ENCODE measurements at places on chromosomes 12 and 14. TPM values are rescaled to one million over a fixed set of nuclear protein-coding genes. Genes with fewer than 3 reads are reported as not detected.

The SSTR1 gene
- polyA plus RNA-seq: 55.9 TPM

The ACRBP gene
- polyA plus RNA-seq: 0.17 TPM

The SLC5A8 gene
- polyA plus RNA-seq: not detected

The OVCH1 gene
- 0.06 TPM for polyA plus RNA-seq

The SLC8A3 gene
- 0.07 TPM for polyA plus RNA-seq

The CLMN gene
- 0.27 TPM for polyA plus RNA-seq

DNA sequence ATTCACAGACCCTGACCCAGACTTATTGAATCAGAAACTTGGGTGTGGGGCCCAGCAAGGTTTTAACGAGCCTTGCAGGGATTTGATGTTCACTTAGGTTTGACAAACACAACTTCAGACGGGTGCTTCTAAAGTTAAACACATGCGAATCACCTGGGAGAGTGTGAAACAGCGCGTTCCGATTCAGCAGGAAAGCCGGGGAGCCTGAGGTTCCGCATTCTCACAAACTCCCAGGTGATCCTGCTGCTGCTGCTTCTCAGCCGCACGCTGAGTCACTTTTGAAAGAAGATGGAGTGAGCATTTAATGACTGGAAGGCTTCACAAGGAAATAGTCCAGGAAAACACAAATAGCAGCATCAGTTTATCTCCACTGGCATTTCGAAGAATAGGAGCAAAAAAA lies 44.2 kb upstream of the DDX11 start:
- DNase-seq: no peak

DNA sequence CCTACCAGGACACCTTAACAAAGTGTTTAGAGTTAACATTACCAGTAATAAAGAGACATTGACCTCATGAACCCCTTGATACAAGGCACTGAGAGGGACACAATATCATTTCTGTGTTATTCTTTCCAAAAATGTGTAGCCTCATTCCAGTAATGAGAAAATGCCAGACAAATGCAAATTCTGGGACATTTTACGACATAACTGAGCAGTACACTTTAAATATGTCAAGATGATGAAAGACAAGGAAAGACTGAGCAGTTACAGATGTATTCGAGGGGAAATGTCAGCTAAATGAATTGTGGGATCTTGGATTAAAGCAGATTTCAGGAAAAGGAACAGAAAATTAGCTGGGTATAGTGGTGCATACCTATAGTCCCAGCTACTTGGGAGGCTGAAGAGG lies 255.6 kb downstream of the ERC1 start:
- DNase-seq: peak; percentile 17

DNA sequence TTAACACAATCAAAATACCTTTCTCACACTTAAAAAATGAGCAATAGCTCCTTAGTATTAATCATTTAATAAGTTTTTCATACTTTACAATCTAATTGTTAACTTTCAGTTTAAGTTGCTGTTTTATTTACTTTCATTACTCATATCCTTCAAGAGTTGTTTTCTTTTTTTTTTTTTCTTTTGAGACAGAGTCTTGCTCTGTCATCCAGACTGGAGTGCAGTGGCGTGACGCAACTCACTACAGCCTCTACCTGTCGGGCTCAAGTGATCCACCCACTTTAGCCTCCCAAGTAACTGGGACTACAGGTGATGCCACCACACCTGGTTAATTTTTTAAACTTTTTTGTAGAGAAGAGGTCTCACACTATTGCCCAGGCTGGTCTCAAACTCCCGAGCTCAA lies 16.1 kb downstream of the ZBTB1 start:
- no peak for DNase-seq

DNA sequence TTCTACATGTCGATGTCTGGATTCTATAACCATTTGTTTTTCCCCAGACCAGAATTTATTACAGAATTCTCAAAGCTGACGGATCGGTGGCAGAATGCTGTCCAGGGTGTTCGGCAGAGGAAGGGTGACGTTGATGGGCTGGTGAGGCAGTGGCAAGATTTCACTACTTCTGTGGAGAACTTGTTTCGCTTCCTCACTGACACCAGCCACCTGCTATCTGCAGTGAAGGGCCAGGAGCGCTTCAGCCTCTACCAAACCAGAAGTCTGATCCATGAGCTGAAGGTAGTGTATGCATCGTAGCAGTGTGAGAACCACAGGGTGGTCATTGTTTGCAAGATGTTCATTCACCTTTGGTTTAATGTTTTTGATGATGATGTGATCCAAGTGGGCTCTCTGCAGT lies 124.0 kb downstream of the ESR2 start:
- DNase-seq: no peak

GRCh38 chr12:123049398-123050240 lies 69.1 kb downstream of the ARL6IP4 start:
- DNase-seq: no peak

- no peak for DNase-seq
Measured at GRCh38 chr12:69468237-69469026, 1.8 kb upstream of the FRS2 start.

- no peak for DNase-seq
Measured at GRCh38 chr12:53808023-53808705, 56.4 kb upstream of the CISTR start.

GRCh38 chr12:20917819-20918218 lies 107.3 kb downstream of the SLCO1B3 start:
- no peak for DNase-seq

DNA sequence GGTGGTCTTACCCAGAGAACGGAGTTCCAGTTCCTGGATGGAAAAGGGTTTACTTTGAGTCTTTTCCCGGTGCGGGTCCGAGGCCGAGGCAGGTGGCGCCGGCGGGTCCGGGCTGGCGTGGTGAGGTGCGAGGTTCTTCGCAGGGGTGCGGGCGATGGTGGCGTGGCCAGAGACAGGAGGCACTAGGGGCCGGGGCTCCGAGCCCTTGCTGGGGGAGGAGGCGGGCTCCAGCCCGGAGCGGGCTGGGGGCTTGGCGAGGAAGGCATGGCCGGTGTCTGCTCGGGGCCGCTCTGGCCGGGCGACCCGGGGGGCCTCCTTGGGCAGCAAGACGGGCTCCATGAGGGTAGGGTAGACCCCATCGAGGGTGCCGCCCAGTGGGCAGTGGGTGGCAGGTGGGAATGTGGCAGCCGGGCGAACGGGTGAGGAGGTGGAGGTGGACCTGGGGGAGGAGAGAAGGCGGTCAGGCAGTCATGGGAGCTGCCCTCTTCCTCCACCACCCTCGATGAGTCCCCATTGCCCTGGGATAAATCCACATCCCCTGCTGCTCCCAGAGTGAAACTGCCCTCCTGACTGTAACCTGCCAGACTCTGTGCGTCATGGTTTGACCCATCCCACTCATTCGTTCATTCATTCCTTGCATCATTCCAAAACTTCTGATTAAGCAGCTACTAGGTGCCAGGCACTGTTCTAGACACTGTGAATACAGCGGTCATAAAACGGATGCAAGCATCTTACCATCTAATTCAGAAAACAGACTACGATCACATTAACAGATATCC lies 42.0 kb downstream of the RFLNA start:
- no peak for DNase-seq

DNA sequence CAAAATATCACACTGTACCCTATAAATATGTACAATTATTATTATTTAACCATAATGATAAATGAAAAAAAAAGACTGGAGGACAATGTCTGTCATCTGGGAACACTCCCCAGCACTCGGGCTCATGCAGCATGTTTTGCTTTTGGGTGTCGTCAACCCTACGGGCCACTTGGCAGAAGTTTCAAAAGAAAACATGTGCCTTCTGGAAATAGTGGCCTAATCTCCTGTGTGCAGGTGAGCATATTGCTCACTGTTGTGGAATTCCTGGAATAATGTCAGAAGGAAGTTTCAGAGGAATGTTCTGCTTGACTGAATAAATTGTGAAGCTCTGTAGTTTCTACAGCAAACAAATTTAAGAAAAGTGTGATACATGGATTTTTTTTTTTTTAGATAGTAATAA lies 298.3 kb downstream of the SSPN start:
- no peak for DNase-seq

All from BJ (cell line).